ENCODE measurements at places on chromosomes 4 and X. TPM values are rescaled to one million over a fixed set of nuclear protein-coding genes. Genes with fewer than 3 reads are reported as not detected.

GRCh38 chr4:2425386-2426068 lies 6.8 kb downstream of the CFAP99 start:
- no peaks in the 10 kb centered on the region for H3K4me1 ChIP-seq
- no peak overlapping the region for H3K27ac ChIP-seq
- peaks cover 18% of the 10 kb centered on the region for H3K27me3 ChIP-seq
- no peak for DNase-seq
- H3K4me3 ChIP-seq, result no peak overlapping the region

GRCh38 chr4:181581983-181582382 lies 661.2 kb upstream of the TENM3 start:
- no peak overlapping the region for H3K27ac ChIP-seq
- no peak for DNase-seq
- no peaks in the 10 kb centered on the region for H3K27me3 ChIP-seq
- H3K4me1 ChIP-seq, result no peaks in the 10 kb centered on the region
- H3K4me3 ChIP-seq, result no peak overlapping the region

- H3K4me3 ChIP-seq, result no peak overlapping the region
- H3K27ac ChIP-seq, result no peak overlapping the region
- no peaks in the 10 kb centered on the region for H3K4me1 ChIP-seq
- H3K36me3 ChIP-seq, result no peaks in the 10 kb centered on the region
Measured at GRCh38 chr4:24053934-24054333, 164.1 kb upstream of the PPARGC1A start.

DNA sequence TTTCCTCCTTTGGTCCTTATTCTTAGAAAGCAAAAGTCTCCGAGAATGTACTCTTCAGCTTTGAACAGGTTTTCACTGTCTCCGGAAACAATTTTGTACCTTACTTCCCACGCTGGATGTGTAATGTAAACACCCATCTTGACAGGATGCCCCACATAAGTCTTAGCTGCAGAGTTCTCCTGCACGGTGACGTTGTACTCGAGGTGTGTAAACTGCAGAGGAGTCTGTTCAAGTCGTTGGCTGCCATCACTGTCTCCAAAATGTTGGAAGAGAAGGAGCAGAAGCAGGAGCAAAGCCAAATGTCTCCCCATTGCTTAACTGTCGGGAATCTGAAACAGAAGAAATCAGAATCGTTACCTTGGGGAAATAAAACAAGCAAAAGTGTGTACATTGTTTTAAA lies 14.1 kb downstream of the FAT1 start:
- H3K27me3 ChIP-seq, result no peaks in the 10 kb centered on the region
- no peak for DNase-seq
- H3K4me3 ChIP-seq, result no peak overlapping the region
- H3K27ac ChIP-seq, result no peak overlapping the region
- no peaks in the 10 kb centered on the region for H3K4me1 ChIP-seq
- no peaks in the 10 kb centered on the region for H3K36me3 ChIP-seq

GRCh38 chrX:108312957-108313356 lies 125.3 kb downstream of the COL4A6 start:
- DNase-seq, result no peak
- no peaks in the 10 kb centered on the region for H3K27me3 ChIP-seq
- no peaks in the 10 kb centered on the region for H3K36me3 ChIP-seq
- H3K4me3 ChIP-seq, result no peak overlapping the region
- H3K27ac ChIP-seq, result no peak overlapping the region

- H3K36me3 ChIP-seq, result no peaks in the 10 kb centered on the region
- no peak for DNase-seq
- H3K27ac ChIP-seq, result no peak overlapping the region
- H3K4me1 ChIP-seq, result peaks cover 4% of the 10 kb centered on the region
- no peaks in the 10 kb centered on the region for H3K27me3 ChIP-seq
Measured at GRCh38 chr4:10981096-10981495, 296.5 kb upstream of the CLNK start.

Gene NR0B1
- total RNA-seq, result not detected

Gene MAP3K15
- 0.28 TPM for total RNA-seq

Gene TEX13C
- total RNA-seq, result not detected

Measured in activated CD4-positive, alpha-beta memory T cell treated with anti-CD3 and anti-CD28 coated beads, Interleukin-2, amount 10 ng/mL, durations not matched to agents 7 days and 5 days (primary cell).